NK-92 treated with Interleukin-12 subunit alpha and Interleukin-12 subunit beta, amount 100 ng/mL, for 24 hours (cell line): ENCODE measurements at places on chromosomes 2 and 18.

- no peak for DNase-seq
Observed at GRCh38 chr2:2033691-2034090, 289.4 kb upstream of the PXDN start.

DNA sequence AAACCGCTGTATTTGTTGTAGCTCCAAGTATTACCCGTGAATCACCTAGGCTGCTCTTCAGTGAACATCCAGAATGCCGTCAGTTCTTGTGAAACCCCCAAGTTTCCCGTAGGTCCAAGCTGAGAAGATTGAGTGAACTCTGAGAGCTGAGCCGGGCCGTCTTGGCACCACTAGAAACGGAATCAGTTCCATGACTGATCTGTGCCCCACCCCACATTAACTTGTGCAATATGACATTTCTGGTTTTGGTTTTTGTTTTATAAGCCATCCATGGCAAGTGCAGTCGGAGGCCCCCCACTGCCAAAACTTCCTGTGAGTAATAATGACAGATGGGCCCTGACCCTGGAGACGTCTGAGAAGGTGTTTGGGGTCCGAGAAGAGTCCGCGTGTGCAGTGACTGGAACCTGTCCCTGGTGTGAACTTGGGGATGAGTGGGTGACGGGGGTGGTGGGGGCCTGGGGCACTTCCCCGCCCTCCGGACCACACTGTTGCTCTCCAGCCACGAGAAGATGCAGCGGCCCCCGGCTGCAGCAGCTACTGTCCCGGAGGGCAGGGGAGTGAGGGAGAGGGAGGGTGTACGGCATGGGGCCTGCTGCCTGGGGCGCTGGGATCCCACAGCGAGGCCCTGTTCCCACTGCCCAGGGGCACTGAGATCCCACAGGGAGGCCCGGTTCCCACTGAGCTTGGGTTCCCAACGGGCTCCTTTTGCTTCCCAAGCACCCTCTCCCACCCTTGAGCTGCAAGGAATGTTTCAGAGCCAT, 26.5 kb downstream of the NFATC1 start:
- no peak for DNase-seq

- DNase-seq: no peak
Observed at GRCh38 chr18:48994044-48994651, 43.4 kb upstream of the SMAD7 start.

DNA sequence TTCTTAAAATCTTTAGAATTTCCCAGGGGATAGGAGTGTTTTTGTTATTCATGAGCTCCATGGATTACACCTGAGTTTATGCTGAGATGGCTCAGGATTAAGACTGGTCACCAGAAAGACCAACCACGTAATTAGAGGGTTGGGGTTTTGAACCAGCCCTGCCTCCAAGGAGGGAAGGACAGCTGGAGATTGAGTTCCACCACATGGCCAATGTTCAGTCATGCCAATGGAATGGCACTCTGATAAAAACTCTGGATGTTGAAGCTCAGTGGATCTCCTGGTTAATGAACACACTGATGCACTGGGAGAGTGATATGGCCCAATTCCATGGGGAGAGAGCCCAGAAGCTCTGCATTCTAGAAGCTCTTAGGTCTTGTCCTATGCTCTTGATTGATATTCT, 38.7 kb upstream of the PTPN4 start:
- DNase-seq: no peak

- no peak for DNase-seq
Observed at GRCh38 chr18:51135364-51135763, 62.1 kb downstream of the MEX3C start.

DNA sequence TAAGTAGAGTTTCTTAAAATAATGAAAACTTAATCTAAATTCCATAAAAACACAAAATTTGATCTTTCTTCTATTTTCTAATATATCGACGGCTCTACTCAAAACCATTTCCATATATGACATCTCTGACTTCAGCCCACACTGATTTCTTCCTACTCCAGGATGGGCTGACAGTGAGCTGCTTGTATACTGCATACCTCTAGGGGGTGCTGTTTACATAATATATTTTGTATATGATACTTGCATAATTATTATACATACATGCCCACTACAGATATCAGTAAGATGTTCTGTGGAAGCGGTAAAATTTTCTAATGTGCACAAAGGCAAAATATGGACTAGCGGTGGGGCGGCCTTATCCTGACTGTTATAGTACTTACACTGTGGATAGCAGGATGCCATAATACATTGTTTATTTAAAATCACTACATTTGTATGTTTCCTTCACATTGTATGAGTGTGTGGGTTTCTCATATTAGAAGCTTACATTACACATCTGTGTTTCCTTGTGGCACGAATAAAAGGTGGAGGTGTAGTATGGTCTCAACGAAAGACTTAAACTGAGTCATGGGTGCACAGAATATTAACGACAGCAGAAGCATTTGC, 66.1 kb upstream of the NXPH2 start:
- no peak for DNase-seq

DNA sequence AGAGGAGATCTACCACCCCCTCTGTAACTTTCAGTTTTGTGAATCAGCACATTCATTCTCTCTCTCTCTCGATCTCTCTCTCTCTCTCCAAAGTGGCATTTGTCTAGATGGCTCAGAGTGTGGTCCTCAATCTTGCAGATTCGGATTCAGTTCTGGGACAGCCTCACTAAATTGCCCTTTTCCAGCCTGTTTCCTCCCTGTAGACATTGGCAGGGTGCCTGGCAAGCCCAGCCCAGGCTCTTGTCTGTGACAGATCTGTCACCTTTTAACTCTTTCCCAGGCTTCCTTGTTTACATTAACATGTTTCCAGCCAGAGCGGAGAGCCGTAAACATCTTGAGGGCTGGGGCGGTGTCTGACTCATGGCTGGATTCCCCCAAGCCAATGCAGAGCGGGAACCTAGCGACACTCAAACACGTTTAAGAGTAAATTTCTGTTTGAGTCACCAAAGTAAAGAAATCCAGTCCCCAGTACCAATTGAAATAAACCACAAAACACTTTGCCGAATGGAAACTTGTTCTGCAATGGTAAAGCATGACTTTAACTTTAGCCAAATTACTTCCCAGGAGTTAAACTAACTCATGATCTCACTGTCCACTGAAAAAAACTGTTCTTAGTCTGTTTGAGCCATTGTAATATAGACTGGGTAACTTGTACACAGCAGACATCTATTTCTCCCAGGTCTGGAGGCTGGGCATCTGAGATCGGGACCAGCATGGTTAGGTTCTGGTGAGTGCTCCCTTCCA, 6.6 kb upstream of the CYP27C1 start:
- DNase-seq: no peak

- no peak for DNase-seq
Observed at GRCh38 chr2:146540271-146540932, 1304.4 kb upstream of the ACVR2A start.
